Prostate gland (tissue), 2 donors: ENCODE measurements at places on chromosomes 6 and 20.
A peak's percentile ranks its signal among the peaks of the same experiment; 100 is the strongest.

DNA sequence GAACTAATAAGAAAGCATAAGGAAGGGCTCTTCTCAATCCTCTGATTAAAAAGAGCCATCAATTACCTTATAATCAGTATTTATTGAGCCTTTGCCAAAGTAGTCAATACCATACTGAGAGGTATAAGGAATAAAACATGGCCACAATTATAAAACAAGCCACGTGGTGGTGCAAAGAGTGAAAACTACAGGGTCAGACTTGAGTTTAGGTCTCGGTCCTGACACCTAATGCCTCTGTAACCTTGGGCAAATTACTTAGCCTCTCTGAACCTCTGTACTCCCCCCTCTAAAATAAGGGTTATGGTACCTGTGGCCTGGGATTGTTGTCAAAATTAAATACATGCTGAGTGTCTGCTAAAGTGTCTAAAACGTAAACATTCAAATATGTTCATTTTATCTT is 11.8 kb downstream of the TRIM10 start:
- no peak for DNase-seq

DNA sequence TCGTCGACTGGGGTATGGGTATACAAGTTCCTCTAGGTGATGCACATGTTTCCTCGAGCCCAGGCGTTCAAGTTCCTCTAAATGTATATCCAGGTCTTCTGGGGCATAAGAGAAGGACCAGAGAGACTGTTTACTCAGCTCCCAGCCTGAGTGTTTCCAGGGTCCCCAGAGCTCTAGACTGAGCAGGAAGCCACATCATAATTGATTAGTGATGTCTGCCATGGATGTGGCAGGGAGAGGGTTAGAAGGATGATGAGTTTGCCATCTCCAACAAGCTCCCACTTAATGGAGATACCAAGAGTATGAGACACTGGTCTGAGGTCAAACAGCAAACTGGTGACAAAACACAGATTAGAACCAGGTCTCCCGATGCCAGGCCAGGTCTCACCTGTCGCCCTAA is 74.8 kb downstream of the PREX1 start:
- DNase-seq, result no peak

GRCh38 chr20:59737816-59738215 is 133.5 kb downstream of the PHACTR3 start:
- no peak for DNase-seq

DNA sequence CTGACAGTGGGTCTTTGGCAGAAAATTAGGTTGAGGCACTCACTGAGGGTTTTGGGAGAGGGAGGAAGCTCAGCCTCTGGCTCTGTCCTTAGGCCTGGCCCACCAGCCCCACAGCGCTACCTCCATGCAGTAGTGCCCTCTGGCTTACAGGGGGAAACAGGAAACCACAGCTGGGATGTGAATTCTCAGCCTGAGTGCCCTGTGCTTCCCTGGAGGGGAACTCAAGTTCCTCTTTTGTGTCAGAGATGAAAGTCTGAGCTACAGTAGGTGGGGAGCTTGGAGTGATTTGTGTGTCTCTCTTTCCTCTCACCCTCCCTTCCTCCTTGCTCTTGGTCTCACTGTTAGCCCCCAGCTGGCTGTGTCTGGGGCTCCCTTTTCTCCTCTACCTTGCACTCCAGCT is 48.2 kb upstream of the BLCAP start:
- no peak for DNase-seq

GRCh38 chr6:43604174-43604573 is 24.9 kb downstream of the GTPBP2 start:
- DNase-seq, result no peak

DNA sequence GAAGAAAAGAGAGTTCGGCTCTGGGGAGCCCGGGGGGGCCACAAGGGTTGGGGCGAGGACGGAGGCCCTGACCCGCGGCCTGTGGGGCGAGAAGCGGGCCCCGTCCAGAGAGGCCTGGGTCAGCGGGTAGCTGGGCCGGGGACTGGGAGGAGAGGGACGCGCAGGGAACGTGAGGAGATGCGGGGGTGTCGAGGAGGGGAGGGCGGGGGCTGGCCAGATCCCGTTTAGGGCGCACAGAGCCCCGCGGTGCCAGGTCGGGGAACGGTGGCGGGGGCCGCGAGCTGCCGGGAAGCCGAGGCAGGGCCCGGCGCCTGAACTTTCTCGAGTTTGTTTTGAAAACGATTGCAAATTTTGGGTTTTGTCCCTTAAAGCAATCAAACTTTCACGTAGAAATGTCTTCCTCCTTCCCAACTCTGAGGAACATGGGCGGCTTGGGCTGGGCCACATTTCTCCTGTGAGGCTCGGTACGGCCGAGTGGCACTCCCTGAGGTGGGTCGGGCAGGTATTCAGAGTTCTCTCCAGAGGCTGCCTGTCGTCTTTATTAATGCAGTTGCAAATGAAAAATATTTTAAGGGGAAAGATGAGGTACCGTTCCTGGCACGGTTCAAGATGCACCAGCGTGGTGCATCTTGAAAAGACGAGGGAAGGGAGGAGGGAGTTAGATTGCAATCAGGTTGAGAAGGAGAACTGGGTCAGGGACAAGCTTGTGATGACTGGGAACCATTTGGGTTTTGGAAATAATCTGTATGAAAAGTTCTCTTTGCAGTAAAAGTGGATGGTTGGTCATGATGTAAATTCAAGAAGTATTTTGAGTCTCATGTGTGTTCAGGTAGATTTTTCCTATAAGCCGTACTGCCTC is 972 bp downstream of the RNF8 start:
- DNase-seq, result peak; percentile 7

- DNase-seq, result no peak
These were observed 387.3 kb downstream of the CDKAL1 start for GRCh38 chr6:20921578-20921977.

- no peak for DNase-seq
These were observed 448.4 kb downstream of the EPM2A start for GRCh38 chr6:145286916-145287315.

- DNase-seq, result no peak
These were observed 32.8 kb upstream of the ZNFX1 start for GRCh38 chr20:49310705-49311104.

DNA sequence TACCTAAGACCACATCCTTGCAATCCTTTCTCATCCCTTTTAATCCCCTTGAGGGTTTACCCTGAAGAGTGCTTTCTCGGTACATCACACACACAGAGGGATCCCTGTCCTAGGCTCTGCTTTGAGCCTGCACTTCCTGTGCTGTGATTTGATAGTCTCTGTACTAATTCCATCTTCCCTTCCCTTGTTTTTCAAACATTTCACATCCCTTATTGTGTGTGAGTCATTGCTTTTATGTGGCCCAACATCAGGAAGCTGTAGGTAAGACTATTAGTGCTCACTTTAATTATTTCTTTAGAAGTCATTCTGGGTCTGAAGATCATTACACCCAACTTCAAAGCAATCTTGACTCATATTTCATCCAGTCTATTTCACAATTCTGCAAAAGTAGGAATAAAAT is 57.2 kb upstream of the ANKEF1 start:
- no peak for DNase-seq

DNA sequence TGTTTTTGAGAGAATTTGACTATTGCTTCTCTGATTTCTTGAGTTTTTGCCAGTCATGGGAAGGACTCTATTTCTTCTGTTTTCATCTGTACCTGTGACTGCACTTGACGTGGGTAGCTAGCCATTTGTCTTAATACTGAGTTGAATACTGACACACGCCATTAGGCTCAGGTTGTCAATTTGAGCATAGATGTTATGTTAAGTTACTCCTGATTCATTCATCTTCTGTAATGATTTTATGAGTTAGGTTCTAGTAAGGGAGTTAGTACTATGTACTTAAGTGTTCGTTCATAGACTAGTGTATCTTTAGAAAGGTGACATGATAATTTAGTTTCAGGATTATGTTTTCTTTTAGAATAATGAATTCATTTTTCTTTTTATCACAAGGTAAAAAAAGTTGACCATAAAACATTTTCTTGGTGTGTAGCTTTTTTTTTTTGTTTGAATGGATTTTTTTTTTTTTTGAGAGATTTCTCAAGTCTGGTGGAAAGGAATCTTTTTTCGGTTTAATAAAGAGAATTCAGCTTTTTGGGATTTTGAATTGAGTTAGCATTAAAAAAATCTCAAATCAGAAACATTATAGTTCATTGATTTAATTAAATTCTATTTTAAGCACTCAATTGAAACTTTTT is 1.7 kb downstream of the AFDN start:
- no peak for DNase-seq

GRCh38 chr20:1537731-1538058 is 19.8 kb downstream of the SIRPD start:
- DNase-seq, result no peak

DNA sequence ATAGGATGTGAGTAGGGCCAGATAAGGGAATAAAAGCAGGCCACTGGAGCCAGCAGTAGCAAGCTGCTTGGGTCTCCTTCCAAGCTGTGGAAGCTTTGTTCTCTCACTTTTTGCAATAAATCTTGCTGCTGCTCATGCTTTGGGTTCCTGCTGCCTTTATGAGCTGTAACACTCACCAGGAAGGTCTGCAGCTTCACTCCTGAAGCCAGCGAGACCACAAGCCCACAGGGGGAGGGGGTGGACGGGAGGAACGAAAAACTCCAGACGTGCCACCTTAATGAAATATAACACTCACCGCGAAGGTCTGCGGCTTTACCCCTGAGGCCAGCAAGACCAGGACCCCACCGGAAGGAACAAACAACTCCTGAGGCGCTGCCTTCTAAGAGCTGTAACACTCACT is 1324.4 kb upstream of the EYS start:
- DNase-seq, result no peak

GRCh38 chr6:34267746-34268145 is 18.9 kb upstream of the SMIM29 start:
- DNase-seq, result no peak

GRCh38 chr6:130717657-130718056 is 109.5 kb upstream of the SMLR1 start:
- no peak for DNase-seq

DNA sequence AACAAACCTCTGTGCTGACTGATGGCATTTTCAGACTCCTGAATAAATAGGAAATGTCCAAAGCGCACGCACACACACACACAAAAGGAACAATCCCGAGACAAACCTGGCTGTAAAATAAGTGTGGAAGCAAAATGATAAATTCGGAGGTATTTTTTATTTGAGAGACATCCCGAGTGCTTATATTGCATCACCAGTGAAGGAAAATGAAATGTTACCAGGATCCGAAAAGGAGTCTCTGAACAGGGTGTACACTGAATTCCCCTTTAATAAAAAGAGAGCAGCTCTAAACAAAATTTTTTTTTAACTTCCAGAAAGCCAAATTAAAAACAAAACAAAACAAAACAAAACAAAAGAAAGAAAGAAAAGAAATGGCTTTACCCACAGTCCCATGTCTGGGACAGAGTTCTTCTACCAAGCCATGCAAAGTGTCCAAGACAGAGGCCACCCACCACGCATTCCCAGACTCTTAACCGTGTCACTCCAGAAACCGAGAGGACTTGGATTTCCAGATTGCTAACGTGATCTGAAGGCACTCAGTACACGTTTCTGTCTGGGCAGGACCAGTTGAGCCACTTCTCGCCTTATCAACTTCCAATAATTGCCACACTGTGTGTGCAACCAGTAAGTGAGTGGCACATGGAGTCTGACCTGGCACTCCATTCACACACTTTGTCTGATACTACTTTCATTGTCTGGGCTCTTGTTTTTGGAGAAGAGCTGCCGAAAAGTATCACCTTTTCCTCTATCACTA is 817 bp downstream of the ME1 start:
- DNase-seq, result peak; percentile 15

- DNase-seq, result no peak
These were observed 76.7 kb upstream of the PAX1 start for GRCh38 chr20:21628800-21629199.

- no peak for DNase-seq
These were observed 30.0 kb upstream of the QKI start for GRCh38 chr6:163384510-163384909.

GRCh38 chr20:50675671-50676376 is 15.5 kb downstream of the RIPOR3 start:
- no peak for DNase-seq

DNA sequence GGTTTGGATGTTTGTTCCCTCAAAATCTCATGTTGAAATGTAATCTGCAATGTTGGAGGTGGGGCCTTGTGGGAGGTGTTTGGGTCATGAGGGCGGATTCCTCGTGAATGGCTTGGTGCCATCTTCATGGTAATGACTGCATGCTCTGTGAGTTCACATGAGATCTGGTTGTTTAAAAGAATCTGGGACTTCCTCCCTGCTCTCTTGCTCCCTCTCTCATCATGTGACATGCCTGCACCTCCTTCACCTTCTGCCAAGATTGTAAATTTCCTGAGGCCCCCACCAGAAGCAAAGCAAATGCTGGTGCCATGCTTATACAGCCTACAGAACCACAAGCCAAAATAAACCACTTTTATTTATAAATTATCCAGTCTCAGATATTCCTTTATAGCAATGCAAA is 250.3 kb upstream of the PLN start:
- no peak for DNase-seq

GRCh38 chr20:63747622-63748069 is 8.1 kb downstream of the SLC2A4RG start:
- DNase-seq, result no peak

- DNase-seq, result peak; percentile 3
These were observed 52.7 kb downstream of the EBF4 start for GRCh38 chr20:2745060-2745910.

- DNase-seq, result no peak
These were observed 152.0 kb downstream of the TASP1 start for GRCh38 chr20:13486694-13487093.

DNA sequence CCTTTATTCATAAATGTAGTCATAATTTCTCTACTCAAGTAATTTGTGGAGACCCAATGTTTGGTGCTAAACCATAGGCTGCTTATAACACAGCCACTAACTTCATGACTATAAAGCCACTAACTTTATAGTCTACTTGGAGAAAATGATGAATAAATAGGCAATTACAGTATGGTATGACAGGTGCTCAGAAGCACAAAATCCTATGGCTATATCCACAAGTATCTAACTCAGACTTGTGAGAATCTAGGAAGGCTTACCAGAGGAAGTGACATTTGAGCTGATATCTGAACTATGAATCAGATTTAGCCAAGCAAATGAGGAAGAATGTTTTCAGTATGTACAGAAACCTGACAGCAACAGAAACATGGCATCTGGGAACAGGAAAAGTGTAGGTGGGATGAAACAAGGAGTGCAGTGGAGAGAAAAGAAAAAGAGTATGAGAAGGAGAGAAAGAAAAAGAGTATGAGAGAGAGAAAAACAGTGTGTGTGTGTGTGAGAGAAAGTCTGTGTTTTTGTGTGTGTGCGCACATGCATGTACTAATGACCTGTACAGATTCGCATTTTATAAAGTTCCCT is 59.9 kb downstream of the REV3L start:
- no peak for DNase-seq

DNA sequence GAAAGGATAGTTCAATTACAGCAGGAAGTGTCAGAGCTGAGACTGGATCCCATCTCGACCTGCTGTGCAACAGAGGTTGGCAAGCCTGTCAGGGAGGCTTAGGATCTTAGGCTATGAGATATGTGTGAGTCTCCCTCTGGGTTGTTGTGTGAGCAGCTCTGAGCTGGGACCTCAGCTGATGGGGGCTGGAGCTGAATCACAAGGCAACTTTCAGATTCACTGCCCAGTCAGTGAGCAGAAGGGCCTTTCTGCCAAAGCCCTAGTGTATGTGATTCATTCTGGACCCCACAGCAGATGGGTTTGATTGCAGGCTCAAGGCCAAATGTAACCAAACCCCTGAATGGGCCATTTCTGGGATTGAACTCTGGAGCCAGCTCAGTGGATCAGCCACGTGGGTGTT is 4.5 kb downstream of the PI3 start:
- no peak for DNase-seq
